Calu3 (cell line): ENCODE measurements at places on chromosomes 3 and 15. TPM values are rescaled to one million over a fixed set of nuclear protein-coding genes. Genes with fewer than 3 reads are reported as not detected.

DNA sequence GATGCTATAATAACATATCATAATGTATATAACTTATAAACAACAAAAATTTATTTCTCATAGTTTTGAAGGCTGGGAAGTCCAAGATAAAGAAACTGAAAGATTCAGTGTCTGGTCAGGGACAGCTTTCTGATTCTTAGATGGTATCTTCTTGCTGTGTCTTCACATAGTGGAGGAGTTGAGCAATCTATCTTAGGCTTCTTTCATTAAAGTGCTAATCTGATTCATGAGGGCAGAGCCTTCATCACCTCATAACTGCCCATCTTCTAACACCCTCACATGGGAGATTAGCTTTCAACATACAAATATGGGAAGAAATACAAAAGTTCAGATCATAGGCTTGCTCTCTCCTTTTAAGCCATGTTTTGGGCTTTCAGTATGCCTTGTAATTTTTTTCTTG lies 774.8 kb upstream of the EPHA6 start:
- no peaks in the 10 kb centered on the region for H3K36me3 ChIP-seq
- no peaks in the 10 kb centered on the region for H3K4me1 ChIP-seq
- no peaks in the 10 kb centered on the region for H3K27me3 ChIP-seq

- DNase-seq: no peak
- peaks cover 16% of the 10 kb centered on the region for H3K36me3 ChIP-seq
- H3K27me3 ChIP-seq: no peaks in the 10 kb centered on the region
- H3K4me3 ChIP-seq: peak overlapping the region; percentile 92
Observed at GRCh38 chr3:87792198-87792533, 266.6 kb downstream of the CGGBP1 start.

- H3K27ac ChIP-seq: no peak overlapping the region
- no peaks in the 10 kb centered on the region for H3K4me1 ChIP-seq
- no peaks in the 10 kb centered on the region for H3K27me3 ChIP-seq
- H3K36me3 ChIP-seq: no peaks in the 10 kb centered on the region
- H3K4me3 ChIP-seq: no peak overlapping the region
Observed at GRCh38 chr3:31392568-31392967, 140.2 kb upstream of the STT3B start.

DNA sequence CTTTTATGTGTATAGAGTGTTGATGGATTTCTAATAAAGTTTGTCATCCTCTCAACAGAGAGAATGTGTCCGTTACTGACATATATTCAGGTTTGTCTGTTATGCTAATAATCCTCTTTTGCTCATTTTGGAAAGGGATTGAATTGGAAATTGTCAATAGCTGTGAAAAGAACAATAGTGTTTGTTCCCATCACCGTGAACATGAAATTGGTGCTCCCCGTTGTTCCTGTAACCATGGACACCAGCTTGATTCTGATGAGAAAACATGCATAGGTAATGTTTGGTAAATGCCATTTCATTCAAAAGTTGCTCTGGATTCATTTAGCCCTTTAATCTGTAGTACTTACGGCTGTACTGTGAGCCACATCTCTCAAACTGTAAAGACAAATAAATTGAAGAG lies 707.0 kb upstream of the GOLIM4 start:
- H3K4me3 ChIP-seq: no peak overlapping the region
- H3K27me3 ChIP-seq: no peaks in the 10 kb centered on the region
- no peak overlapping the region for H3K27ac ChIP-seq

DNA sequence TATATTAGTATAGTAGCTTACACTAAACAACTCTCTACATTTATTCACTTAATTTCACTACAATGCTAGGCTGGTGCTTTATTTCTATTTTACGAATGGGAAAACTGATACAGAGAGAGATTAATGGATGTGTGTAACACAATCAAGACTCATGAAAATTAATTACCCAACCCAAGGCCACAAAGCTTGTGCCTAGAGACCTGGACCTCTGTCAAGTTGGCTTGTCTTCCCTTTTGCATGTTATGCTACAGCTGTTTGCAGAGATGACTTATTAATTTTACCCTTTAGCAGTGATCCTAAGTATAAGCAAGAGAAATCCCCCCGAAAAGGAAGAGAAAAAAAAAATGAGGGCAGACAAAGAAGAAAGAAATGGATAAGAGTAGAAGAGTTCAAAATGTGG lies 162.5 kb downstream of the C3orf38 start:
- no peaks in the 10 kb centered on the region for H3K36me3 ChIP-seq
- H3K27ac ChIP-seq: no peak overlapping the region
- H3K4me3 ChIP-seq: no peak overlapping the region
- no peaks in the 10 kb centered on the region for H3K4me1 ChIP-seq
- no peaks in the 10 kb centered on the region for H3K27me3 ChIP-seq
- no peak for DNase-seq

- H3K4me1 ChIP-seq: no peaks in the 10 kb centered on the region
- no peaks in the 10 kb centered on the region for H3K36me3 ChIP-seq
- no peak overlapping the region for H3K27ac ChIP-seq
- DNase-seq: no peak
- peaks cover 48% of the 10 kb centered on the region for H3K27me3 ChIP-seq
Observed at GRCh38 chr3:13072239-13072599, 1.0 kb downstream of the IQSEC1 start.

GRCh38 chr15:97874139-97874538 lies 86.4 kb upstream of the ARRDC4 start:
- no peak overlapping the region for H3K4me3 ChIP-seq
- H3K27ac ChIP-seq: no peak overlapping the region
- peaks cover 11% of the 10 kb centered on the region for H3K36me3 ChIP-seq
- no peaks in the 10 kb centered on the region for H3K27me3 ChIP-seq
- no peak for DNase-seq

- H3K4me1 ChIP-seq: peaks cover 69% of the 10 kb centered on the region
- H3K4me3 ChIP-seq: no peak overlapping the region
- H3K27ac ChIP-seq: no peak overlapping the region
- peaks cover 5% of the 10 kb centered on the region for H3K36me3 ChIP-seq
- DNase-seq: no peak
- H3K27me3 ChIP-seq: no peaks in the 10 kb centered on the region
Observed at GRCh38 chr3:188280627-188281026, 126.7 kb downstream of the LPP start.

GRCh38 chr15:56244811-56245576 lies 1.3 kb upstream of the RFX7 start:
- peaks cover 39% of the 10 kb centered on the region for H3K4me1 ChIP-seq
- H3K36me3 ChIP-seq: peaks cover 25% of the 10 kb centered on the region
- peak overlapping the region; percentile 78 for H3K27ac ChIP-seq
- peak overlapping the region; percentile 87 for H3K4me3 ChIP-seq

DNA sequence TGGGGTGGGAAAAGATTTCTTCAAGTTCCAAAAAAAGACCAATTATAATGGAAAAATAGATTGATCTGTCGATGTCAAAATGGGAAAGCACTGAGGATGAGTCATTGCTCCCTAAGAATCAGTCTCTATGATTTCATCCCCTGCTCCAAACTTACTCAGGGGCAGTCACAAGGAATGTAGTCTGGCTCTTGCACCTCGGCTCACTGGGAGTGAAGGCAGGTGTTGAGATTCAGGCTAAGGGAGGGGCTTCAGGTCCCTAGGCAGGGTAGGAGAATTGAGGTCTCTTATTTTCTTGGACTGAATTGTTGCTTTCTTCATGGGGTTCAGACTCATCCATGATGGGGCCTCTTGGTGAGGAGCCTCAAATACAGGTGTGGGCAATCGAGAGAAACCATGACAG lies 14.2 kb downstream of the ESYT3 start:
- no peak overlapping the region for H3K4me3 ChIP-seq
- no peak for DNase-seq

GRCh38 chr3:124117486-124117885 lies 125.6 kb upstream of the ROPN1 start:
- no peak overlapping the region for H3K4me3 ChIP-seq
- H3K36me3 ChIP-seq: no peaks in the 10 kb centered on the region

- no peak for DNase-seq
- no peaks in the 10 kb centered on the region for H3K4me1 ChIP-seq
- no peak overlapping the region for H3K27ac ChIP-seq
- H3K4me3 ChIP-seq: no peak overlapping the region
Observed at GRCh38 chr3:188689101-188689574, 482.6 kb upstream of the TPRG1 start.

DNA sequence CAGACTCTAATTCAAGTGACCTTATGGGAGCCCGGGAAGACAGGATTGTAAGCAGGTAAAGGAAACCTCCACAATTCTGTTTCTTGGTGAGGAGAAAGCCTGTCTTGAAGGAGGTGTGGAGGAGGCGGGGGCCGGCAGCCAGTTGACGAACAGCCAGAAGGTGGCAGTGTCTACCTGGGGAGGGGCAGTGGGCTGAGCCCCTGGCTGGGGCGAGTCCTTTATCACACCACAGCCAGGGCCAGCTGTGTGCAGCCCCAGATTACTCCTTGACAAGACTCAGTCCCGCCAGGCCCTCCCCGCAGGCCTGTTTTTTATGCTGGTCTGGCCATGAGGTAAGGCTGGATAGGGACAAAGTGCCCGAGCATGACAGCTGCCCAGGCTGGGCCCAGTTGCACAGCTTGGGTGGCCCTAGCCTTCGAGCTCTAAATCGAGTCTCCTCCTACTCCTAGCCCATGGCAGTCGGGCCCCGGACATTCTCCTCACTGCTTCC lies 40.9 kb upstream of the IDH2 start:
- H3K27ac ChIP-seq: no peak overlapping the region
- no peaks in the 10 kb centered on the region for H3K36me3 ChIP-seq
- H3K27me3 ChIP-seq: no peaks in the 10 kb centered on the region
- no peak overlapping the region for H3K4me3 ChIP-seq

DNA sequence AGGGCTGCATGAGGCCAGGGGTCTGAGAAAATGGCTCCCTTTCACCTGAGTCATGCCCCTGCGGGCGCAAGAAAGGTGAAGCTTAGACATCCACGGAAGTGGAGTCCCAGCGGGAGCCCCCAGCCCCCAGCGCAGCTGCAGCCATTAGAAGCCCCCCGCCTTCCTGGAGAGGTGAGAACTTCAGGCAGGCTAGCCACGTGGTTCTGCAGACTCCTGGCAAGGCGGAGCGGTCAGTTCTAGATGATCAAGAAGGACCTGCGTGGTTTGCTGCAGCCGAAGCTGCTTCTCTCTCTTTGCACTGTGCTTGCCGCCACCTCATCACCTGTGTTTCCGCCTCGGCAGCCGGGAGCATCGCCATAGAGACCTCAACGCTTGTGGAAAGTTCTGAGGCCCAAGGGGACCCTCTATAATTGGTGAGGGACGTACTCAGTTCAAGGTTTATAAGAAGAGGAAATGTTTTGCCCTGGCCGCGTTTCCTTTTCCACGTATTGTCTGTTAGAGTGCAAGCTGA lies 15.8 kb upstream of the KCNMB3 start:
- H3K27ac ChIP-seq: no peak overlapping the region
- no peaks in the 10 kb centered on the region for H3K36me3 ChIP-seq
- H3K4me1 ChIP-seq: peaks cover 7% of the 10 kb centered on the region
- H3K27me3 ChIP-seq: no peaks in the 10 kb centered on the region

- peaks cover 59% of the 10 kb centered on the region for H3K27me3 ChIP-seq
- no peak for DNase-seq
- H3K27ac ChIP-seq: no peak overlapping the region
- no peak overlapping the region for H3K4me3 ChIP-seq
- peaks cover 8% of the 10 kb centered on the region for H3K4me1 ChIP-seq
- no peaks in the 10 kb centered on the region for H3K36me3 ChIP-seq
Observed at GRCh38 chr3:186845756-186846155, 3.2 kb downstream of the ADIPOQ start.

GRCh38 chr3:139134678-139135372 lies 90.1 kb upstream of the PRR23C start:
- no peaks in the 10 kb centered on the region for H3K4me1 ChIP-seq
- H3K27me3 ChIP-seq: peaks cover 15% of the 10 kb centered on the region
- H3K4me3 ChIP-seq: no peak overlapping the region

- no peak overlapping the region for H3K4me3 ChIP-seq
- H3K27me3 ChIP-seq: no peaks in the 10 kb centered on the region
- peaks cover 9% of the 10 kb centered on the region for H3K4me1 ChIP-seq
Observed at GRCh38 chr3:111944372-111944771, 34.5 kb upstream of the ABHD10 start.

- no peaks in the 10 kb centered on the region for H3K36me3 ChIP-seq
- no peak overlapping the region for H3K4me3 ChIP-seq
- H3K27ac ChIP-seq: no peak overlapping the region
Observed at GRCh38 chr15:86002444-86002843, 77.2 kb upstream of the AGBL1 start.

GRCh38 chr3:39712413-39713048 lies 96.9 kb upstream of the MYRIP start:
- no peaks in the 10 kb centered on the region for H3K27me3 ChIP-seq
- no peaks in the 10 kb centered on the region for H3K36me3 ChIP-seq
- no peak overlapping the region for H3K27ac ChIP-seq
- no peak overlapping the region for H3K4me3 ChIP-seq
- no peaks in the 10 kb centered on the region for H3K4me1 ChIP-seq

- peaks cover 12% of the 10 kb centered on the region for H3K4me1 ChIP-seq
- H3K27me3 ChIP-seq: no peaks in the 10 kb centered on the region
- DNase-seq: no peak
- H3K36me3 ChIP-seq: no peaks in the 10 kb centered on the region
Observed at GRCh38 chr3:154971341-154971740, 108.8 kb upstream of the MME start.

- no peaks in the 10 kb centered on the region for H3K27me3 ChIP-seq
- no peak overlapping the region for H3K27ac ChIP-seq
- no peaks in the 10 kb centered on the region for H3K36me3 ChIP-seq
- DNase-seq: no peak
Observed at GRCh38 chr3:120928991-120929390, 21.0 kb downstream of the STXBP5L start.

- H3K4me3 ChIP-seq: no peak overlapping the region
- H3K4me1 ChIP-seq: peaks cover 21% of the 10 kb centered on the region
- DNase-seq: no peak
- H3K27me3 ChIP-seq: no peaks in the 10 kb centered on the region
- H3K36me3 ChIP-seq: no peaks in the 10 kb centered on the region
- H3K27ac ChIP-seq: no peak overlapping the region
Observed at GRCh38 chr3:834679-835078, 258.1 kb upstream of the CNTN6 start.

GRCh38 chr15:57540211-57540610 lies 51.5 kb upstream of the MYZAP start:
- DNase-seq: no peak
- peaks cover 45% of the 10 kb centered on the region for H3K27me3 ChIP-seq
- H3K27ac ChIP-seq: no peak overlapping the region
- no peaks in the 10 kb centered on the region for H3K4me1 ChIP-seq
- no peaks in the 10 kb centered on the region for H3K36me3 ChIP-seq
- no peak overlapping the region for H3K4me3 ChIP-seq

NUTM1 gene
- not detected in 2 replicates for total RNA-seq

ZBED2 gene
- total RNA-seq: 0.24 and 0.56 TPM in 2 replicates

PLAAT1 gene
- 6.2 and 7.3 TPM in 2 replicates for total RNA-seq

ZIC1 gene
- not detected in 2 replicates for total RNA-seq

A4GNT gene
- total RNA-seq: not detected in 2 replicates

MORC1 gene
- total RNA-seq: not detected in 2 replicates

ALDH1A3 gene
- total RNA-seq: 666 and 983 TPM in 2 replicates

CAV3 gene
- total RNA-seq: not detected in 2 replicates

HDAC11 gene
- total RNA-seq: 11.8 and 16.5 TPM in 2 replicates
